ENCODE measurements at places on chromosomes 1 and 21.

DNA sequence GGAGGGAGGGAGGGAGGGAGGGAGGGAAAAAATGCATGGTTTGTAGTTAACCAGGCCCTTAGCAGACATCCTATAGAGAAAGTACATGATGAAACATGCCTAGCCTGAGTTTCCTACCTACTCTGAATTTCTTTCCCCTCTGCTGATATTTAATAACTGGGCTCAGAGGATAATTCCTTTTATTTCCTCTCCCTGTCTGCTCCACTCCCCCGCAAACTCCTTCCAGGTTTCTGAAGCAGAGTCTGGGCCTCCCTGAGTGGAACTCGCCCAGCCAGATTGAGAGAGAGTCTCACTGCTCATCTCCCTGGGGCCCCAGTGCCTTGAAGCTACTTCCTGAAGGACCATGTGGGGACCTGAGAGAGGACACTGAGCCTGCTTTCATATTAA is 111.9 kb upstream of the SLC44A3 start:
- no peak for DNase-seq

DNA sequence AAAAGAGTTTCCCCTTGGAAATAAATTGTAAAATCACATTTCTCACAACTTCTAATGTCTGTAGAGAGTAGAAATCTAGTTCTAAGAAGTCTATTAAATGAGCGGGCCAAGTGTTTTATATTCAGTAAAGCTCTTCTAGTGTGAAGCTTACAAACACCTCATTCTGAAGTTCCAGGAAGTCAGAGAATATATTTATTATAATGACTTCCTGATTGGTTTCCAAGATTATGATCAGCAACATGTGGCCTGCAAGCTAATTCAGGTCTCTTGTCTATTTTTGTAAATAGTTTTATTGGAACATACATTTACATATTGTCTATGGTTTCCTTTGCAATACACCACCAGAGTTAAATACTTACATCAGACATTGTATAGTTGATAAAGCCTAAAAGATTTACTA is 603.9 kb downstream of the AMY1C start:
- DNase-seq = no peak

- DNase-seq = no peak
These were observed 20.0 kb downstream of the PIK3CD start for GRCh38 chr1:9671377-9672140.

- no peak for DNase-seq
These were observed 7.2 kb downstream of the GPN2 start for GRCh38 chr1:26882696-26883463.

GRCh38 chr1:184903111-184903692 is 71.1 kb downstream of the NIBAN1 start:
- no peak for DNase-seq

- no peak for DNase-seq
These were observed 1.5 kb upstream of the NEK7 start for GRCh38 chr1:198155253-198155652.

- DNase-seq = no peak
These were observed 1.2 kb downstream of the ALG14 start for GRCh38 chr1:95071539-95071938.

DNA sequence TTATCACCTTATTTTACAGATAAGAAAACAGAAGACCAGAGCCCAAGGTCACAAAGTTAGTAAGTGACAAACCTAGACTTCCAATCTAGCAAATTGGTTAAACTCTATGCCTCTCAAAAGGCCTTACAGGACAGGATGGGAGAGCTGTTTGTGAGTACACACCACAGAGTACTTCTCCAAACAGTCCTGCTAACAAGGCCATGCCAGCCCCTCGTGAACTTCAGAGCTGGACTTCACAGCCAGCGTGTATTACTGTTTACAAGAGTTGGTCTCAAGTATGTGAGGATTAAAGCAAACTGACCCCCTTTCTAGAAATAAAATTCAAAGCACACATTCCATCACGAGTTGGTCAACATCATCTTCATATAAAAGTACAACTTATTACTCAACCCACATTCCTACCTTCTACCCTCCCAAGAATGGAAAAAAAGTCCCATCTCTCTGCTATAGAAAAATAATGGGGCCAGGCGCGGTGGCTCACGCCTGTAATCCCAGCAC is 19.8 kb upstream of the UBR4 start:
- no peak for DNase-seq

GRCh38 chr1:6953907-6954364 is 168.7 kb downstream of the CAMTA1 start:
- no peak for DNase-seq

DNA sequence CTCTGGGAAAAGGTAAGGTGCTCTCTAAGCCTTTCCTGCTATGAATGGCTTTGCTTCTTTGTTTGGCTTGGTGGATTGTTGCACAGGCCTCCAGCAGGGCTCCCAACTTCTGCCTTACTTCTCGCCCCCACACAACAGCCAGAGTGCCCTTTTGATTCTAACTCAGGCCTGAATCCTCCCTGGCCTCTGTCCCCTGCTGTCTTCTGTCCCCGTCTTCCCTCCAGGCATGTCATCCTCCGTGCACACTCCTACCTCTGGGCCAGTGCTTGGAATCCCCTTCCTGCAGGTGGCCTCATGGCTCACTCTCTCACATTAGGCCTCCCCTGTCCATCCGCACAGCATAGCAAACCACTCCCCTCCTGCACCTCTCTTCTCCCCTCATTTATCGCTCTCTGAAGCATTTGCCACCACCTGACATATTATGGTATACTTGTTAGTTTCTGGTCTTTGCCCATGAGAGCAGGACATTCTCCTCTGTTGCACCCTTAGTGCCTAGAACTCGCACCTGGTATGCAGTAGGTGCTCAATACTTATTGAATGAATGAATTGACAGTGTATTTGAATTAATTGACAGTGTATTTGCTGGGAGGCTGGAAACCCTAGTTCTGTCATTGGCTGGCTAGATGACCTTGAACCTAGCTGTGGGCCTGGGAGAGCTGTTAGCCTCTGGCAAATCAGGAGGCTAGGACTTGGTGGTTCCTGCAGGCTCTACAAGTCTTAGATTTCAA is 2.9 kb downstream of the ZDHHC18 start:
- no peak for DNase-seq

DNA sequence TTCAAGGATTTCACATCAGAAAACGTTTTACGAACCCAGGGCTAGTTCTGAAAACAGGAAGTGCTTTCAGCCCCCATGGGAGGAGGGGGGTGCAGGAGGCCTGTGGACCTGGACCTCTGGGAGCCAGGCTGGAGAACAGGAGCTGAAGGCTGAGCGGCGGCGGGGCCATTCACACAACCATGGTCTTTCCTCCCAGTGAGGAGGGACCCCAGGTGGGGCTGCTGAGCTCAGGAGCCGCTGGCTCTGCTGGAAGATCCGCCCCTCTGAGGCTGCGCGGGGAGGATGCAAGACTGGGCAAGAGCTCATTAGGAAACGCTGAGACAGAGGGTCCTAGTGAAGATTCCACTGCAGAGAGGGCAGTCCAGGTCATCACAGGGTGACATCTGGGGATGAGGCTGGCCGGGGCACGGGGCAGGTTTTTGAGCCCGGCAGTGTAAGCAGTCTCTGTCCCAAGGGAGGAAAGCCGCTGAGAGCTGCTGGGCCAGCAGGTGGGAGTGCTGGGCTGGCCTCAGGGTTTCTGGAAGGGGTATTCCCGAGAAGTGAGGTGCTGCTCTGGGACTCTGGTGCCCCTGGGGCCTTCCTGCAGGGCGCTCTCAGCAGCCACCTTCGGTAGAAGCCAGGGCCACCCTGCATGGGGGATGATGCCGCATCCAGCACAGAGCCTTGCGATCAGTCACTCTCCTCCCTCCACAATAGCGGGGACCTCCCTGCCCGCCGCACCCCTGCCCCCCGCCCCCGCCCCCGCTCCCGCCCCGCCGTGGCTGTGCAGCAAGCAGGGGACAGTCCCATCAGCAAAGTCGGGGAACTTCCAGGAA is 7.5 kb downstream of the MX2 start:
- DNase-seq = no peak

GRCh38 chr1:179230251-179230650 is 774 bp upstream of the ABL2 start:
- no peak for DNase-seq

GRCh38 chr1:230843503-230844309 is 24.6 kb downstream of the C1orf198 start:
- no peak for DNase-seq

DNA sequence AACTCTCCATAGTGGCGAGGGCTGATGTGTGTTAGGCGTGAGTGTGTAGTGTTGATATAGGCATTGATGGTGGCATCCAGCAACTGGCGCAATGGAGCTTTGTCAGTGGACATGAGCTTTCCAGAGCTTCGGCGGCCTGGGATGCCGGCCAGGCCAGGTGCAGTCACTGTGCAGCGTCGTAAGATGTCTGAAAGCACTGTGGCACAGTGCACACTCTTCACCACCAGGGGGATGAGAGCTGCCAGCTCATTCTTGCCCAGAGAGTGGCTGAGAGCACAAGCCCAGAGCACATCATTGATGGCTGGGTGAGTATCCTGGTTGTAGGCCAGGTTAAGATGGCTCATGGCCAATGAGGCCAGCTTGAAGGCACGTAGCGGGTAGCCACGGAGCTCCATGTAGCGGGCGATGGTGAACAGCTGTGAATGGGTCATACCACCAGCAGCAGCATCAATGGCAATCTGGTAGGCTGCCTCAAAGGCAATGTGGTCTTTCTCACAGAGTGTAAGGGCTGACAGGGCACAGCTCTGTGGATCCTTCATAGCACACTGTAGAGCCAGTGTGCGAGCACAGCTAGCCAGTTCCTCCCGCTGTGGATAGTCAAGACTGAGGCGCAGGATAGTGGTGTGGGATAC is 6.7 kb downstream of the UROD start:
- no peak for DNase-seq

- DNase-seq = no peak
These were observed 22.6 kb downstream of the PLPPR5 start for GRCh38 chr1:98981917-98982513.

GRCh38 chr1:72140222-72140621 is 142.1 kb downstream of the NEGR1 start:
- no peak for DNase-seq

DNA sequence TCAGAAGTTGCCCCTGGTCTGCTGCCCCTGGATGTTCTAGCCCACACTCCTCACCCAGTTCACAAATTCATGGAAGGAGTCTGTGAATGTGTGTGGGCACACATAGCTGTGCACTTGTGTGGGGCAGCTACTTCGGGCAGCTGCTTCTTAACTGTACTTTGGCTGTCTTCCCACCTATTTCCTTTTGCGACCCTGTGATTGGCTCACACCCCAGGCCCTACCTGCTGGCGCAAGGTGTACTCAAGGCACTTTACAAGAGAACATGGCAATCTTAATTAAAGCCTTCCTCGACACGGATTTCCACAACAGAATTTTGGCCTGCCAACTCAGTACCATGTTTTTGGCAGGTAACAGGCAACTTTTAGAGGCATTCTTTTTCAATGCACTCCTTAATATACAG is 86.5 kb upstream of the CTTNBP2NL start:
- no peak for DNase-seq

GRCh38 chr1:33042831-33043230 is 6.1 kb upstream of the AK2 start:
- DNase-seq = no peak

- DNase-seq = no peak
These were observed 5.1 kb upstream of the ACTN2 start for GRCh38 chr1:236681219-236681618.

DNA sequence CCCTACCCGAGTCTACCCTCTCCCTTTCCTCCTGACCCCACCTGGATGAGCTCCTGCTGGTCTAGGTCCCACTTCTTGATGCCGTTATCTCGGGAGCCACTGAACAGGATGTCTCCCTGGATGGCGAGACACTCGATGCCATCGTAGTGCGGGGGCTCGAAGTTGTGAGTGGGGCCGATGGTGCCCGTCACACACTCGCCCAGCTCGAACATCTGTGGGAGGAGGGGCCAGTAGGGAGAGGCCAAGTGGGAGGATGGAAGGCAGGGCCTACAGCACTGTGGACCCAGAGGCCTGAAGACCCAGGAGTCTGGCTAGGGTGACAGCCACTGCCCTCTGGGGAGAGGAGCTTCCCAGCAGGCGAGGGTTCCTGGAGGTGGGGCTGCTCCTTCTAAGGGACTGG is 48.1 kb downstream of the KIF21B start:
- DNase-seq = no peak

DNA sequence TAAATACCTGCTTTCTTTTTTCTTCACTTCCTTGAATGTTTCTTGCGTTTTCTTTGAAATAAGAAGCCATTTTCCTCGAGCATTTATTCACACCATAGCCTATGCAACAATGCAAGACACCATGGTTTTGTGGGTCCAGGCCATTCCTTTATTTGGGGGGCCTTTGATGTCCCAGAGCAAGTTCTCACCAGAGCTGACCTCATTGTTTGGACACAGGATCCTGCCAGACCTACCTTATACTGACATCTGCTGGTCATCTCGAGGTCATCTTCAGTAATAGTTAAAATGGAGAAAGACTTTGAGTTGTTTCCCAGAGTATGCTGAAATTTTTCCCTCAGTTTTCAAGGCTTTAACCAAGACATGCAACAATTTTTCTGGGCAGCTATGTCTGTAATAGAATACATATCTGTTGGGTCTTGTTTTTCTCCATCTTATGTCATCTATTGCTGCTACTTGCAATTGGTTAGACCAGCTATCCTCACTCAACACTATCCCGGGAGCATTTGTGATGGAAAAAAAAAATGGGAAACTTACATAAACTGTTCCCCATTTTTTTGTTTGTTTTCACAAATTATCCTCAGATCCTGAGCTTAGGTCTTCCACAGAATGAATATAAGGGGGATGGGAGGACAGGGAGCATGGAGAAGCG is 34.0 kb upstream of the BACE2 start:
- no peak for DNase-seq

All from stimulated activated CD8-positive, alpha-beta memory T cell treated with anti-CD3 and anti-CD28 coated beads, Interleukin-15, amount 100 ng/mL, for 24 hours (primary cell).